ENCODE measurements at places on chromosomes 5 and 9.

GRCh38 chr5:72265032-72265877 lies 54.8 kb downstream of the MRPS27 start:
- no peak for DNase-seq

GRCh38 chr5:52759331-52759730 lies 28.4 kb upstream of the ITGA1 start:
- DNase-seq, result no peak

DNA sequence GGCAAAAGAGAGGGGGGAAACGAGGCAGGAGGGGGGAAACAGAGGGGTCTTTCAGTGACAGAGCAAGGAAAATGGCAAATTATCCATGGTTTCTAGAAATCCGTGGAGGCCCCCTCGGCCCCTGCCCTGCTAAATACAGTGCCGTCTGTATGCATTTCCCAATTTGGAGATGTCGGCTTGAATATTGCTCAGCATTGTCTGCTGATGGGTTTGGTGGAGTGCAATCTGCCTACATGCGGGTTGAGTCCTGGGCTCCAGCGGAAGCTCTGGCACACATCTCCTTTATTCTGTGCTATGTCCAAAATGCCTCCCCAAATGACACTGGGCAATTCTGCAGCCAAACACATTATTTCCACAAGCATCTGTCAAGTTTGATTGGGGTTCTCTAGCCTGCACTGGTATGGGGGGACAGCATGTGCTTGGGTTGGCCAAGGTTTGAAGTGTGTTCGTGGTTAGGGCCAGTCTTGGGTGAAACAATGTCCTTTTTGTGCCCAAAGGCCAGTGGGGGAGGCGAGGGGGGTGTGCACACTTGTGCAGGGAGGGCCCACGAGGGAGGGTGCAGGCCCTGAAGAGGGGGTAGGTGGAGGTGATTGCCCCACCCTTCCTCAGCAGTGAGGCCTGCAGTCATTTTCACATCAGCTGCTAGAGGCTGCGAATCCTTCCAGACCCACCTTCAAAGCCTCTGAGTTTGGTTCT lies 6.2 kb upstream of the NEUROG1 start:
- DNase-seq, result no peak

- DNase-seq, result no peak
Measured at GRCh38 chr5:173296737-173297676, 31.2 kb downstream of the STC2 start.
